Transverse colon (tissue), 4 donors: ENCODE measurements at places on chromosomes 3 and 15. TPM values are rescaled to one million over a fixed set of nuclear protein-coding genes. Genes with fewer than 3 reads are reported as not detected.

- peaks cover 1% of the 10 kb centered on the region for H3K36me3 ChIP-seq
- H3K27ac ChIP-seq: peak overlapping the region; percentile 54
Measured at GRCh38 chr3:124995460-124995994, 60.3 kb downstream of the HEG1 start.

- H3K27me3 ChIP-seq: no peaks in the 10 kb centered on the region
- no peaks in the 10 kb centered on the region for H3K36me3 ChIP-seq
- H3K27ac ChIP-seq: no peak overlapping the region
- H3K4me3 ChIP-seq: no peak overlapping the region
Measured at GRCh38 chr15:85406916-85407315, 26.5 kb downstream of the AKAP13 start.

WDR48 gene
- 38.6 TPM for total RNA-seq

DNA sequence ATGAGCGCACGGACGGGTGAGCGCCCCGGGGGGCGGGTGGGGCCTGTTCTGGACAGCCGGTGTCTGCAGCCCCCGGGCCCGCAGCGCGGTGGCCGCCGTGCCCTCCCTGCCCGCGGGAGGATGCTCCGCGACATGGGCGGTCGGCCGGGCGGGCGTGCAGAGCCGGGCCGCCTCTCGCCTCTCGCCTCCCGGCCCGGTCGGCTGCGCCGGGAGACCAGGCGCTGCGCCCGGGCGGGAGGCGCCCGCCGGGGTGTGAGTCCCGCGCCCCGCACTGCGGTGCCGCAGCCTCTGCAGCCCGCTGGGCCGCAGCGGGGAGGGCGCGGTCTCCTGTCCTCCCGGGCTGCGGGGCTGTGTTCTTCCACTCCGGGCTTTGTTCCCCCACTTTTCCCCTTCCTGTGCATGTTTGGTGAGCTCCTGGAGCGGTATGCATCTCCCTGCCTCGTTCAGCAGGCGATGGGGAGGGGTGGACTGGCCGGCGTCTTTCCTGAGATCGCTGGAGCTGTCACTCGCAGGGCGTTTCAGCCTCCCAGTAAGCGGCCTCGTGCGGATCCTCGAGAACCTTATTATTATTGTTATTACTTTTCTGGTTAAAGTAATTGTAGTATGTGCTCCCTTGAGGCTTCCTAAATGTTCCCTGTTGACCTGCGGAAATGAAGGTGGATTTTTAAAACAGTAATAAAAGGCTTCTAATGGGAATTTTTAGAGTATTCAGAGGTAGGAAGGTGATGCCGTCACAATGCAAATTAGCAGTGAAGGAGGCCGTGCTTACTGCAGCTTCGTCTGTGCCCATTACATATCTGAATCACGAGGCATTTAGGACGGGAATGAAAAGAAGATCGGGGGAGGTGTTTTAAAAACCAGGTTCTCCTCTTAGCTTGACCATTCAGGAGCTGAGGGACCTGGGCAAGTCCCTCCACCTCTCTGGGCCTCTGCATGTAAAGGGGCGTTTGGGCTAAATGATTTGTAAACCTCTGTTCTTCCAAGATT, 593 bp downstream of the TMOD2 start:
- H3K27me3 ChIP-seq: peaks cover 9% of the 10 kb centered on the region
- peak overlapping the region; percentile 77 for H3K4me3 ChIP-seq
- H3K27ac ChIP-seq: peak overlapping the region; percentile 83
- H3K4me1 ChIP-seq: no peaks in the 10 kb centered on the region
- H3K36me3 ChIP-seq: no peaks in the 10 kb centered on the region

ITIH3 gene
- total RNA-seq: not detected

NOX5 gene
- 0.27 TPM for total RNA-seq

GRCh38 chr15:27330326-27330725, 359.3 kb downstream of the GABRG3 start:
- DNase-seq: no peak
- no peaks in the 10 kb centered on the region for H3K4me1 ChIP-seq
- H3K27ac ChIP-seq: no peak overlapping the region
- H3K27me3 ChIP-seq: no peaks in the 10 kb centered on the region
- H3K36me3 ChIP-seq: no peaks in the 10 kb centered on the region

PARP15 gene
- total RNA-seq: 7.1 TPM

DNA sequence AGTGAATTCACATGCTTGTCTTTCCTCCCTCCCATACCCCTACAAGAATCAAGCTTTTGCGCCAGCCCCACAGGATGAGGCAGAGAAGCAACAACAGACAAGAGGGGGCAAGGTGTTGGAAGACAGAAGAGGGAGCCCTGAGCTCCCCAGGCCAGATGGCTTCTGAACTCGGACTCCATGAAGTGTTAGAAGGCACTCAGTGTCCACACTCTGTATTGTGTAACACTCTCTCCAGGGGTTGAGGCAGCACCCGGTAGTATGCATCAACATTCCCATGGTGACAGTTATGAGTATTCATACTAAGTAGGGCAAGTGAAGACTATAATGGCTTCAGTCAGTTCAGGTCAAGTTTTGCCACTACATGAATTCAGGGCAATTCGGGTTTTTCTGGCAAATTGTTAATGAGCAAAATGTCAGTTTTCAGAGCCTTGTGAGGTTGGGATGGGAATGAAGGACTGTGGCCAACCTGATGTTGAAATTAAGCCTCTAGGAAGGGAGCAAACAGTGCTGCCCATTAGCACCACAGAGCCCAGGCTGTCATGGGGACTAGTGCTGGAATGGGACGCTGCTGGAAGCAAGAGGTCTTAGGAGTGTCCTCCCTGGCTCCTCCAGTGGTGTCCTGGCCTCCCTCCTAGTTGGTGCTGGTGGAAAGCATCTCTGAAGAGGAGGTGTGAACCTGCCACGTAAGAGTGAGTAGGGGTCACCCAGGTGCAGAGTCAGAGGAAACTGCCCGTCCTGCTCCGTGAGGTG, 79.4 kb downstream of the KLF15 start:
- H3K4me1 ChIP-seq: no peaks in the 10 kb centered on the region
- no peak for DNase-seq
- no peak overlapping the region for H3K4me3 ChIP-seq
- peaks cover 7% of the 10 kb centered on the region for H3K27me3 ChIP-seq

GRCh38 chr3:144272680-144273079, 301.1 kb downstream of the DIPK2A start:
- H3K4me1 ChIP-seq: no peaks in the 10 kb centered on the region
- H3K36me3 ChIP-seq: no peaks in the 10 kb centered on the region
- no peak overlapping the region for H3K4me3 ChIP-seq
- no peak for DNase-seq
- H3K27ac ChIP-seq: no peak overlapping the region

DNA sequence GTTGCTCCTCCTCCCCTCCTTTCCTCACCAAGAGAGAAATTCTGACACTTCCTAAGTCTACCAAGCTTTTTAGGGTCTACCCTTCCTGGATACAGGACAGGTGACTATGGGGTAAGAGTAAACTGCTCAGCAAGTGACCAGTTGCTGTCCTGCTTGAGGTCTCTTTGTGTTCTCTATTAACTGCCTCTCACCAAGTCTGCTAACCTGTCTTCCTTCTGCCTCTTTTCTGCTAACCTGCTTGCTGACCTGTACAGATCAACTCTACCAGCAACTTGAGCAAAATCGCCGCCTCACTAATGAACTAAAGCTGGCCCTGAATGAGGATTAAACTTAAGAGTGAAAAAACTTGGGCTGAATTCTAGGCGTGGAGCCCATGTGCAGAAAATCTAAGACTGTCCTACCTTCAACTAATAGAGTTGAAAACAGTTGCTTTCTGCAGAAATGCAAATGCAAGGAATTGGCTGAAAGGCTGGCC, 27.1 kb downstream of the TPM1 start:
- H3K27me3 ChIP-seq: no peaks in the 10 kb centered on the region
- peaks cover 42% of the 10 kb centered on the region for H3K36me3 ChIP-seq
- H3K27ac ChIP-seq: peak overlapping the region; percentile 96
- DNase-seq: no peak
- H3K4me1 ChIP-seq: peaks cover 5% of the 10 kb centered on the region

KAT2B gene
- 25.7 TPM for total RNA-seq

SLC12A1 gene
- total RNA-seq: not detected

TRIM59 gene
- 8.4 TPM for total RNA-seq

GRCh38 chr15:49962044-49962602, 156.9 kb downstream of the ATP8B4 start:
- no peak overlapping the region for H3K4me3 ChIP-seq
- no peak for DNase-seq
- no peaks in the 10 kb centered on the region for H3K27me3 ChIP-seq
- no peaks in the 10 kb centered on the region for H3K4me1 ChIP-seq
- no peak overlapping the region for H3K27ac ChIP-seq
- no peaks in the 10 kb centered on the region for H3K36me3 ChIP-seq

DNA sequence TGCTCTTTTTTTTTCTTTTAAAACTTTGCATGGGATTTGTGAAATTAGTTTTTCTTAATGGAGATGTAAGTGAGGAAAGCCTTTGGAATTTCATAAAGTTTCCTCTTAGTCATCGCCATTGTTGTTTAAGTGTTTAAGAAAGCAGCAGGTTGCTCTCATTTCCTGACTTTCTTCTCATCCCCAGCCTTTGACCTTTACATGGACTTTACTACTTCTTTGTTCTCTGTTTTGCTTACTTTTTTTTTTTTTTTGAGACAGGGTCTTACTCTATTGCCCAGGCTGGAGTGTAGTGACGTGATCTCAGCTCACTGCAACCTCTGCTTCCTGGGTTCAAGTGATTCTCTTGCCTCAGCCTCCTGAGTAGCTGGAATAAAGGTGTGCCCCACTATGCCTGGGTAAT, 38.6 kb downstream of the FBXL2 start:
- H3K4me1 ChIP-seq: no peaks in the 10 kb centered on the region
- H3K27ac ChIP-seq: no peak overlapping the region
- no peak overlapping the region for H3K4me3 ChIP-seq
- H3K36me3 ChIP-seq: no peaks in the 10 kb centered on the region
- H3K27me3 ChIP-seq: no peaks in the 10 kb centered on the region

DNA sequence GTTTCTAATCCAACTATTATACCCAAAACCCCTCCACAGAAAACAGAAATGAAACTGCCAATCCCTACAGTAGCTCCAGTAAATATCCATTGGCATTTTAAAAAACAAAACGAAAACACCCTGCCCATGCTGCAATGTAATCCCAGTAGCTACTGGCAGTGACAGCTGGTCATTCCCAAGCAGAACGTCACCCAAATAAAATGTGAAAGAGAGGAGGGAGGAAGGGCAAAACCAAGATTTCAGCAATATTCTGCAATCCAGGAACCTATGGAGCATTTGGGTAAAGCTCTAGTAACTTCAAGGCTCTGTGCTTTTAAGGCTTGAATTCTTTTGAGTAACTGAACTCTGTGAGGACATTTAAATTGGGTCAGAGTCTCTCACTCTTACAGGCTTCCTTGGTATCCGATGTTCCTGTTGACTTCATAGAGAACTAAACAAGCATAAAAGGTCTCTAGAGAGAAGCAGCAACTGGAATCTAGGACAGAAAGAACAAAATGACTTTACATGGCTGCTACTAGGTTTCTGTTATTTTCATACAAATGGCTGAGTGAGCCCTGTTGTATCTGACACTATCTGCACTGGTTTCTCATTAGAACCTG, 136.2 kb downstream of the TNIK start:
- peak overlapping the region; percentile 59 for H3K27ac ChIP-seq
- H3K4me3 ChIP-seq: no peak overlapping the region
- no peak for DNase-seq
- peaks cover 6% of the 10 kb centered on the region for H3K4me1 ChIP-seq
- no peaks in the 10 kb centered on the region for H3K36me3 ChIP-seq

TRIP4 gene
- 24.7 TPM for total RNA-seq

DNA sequence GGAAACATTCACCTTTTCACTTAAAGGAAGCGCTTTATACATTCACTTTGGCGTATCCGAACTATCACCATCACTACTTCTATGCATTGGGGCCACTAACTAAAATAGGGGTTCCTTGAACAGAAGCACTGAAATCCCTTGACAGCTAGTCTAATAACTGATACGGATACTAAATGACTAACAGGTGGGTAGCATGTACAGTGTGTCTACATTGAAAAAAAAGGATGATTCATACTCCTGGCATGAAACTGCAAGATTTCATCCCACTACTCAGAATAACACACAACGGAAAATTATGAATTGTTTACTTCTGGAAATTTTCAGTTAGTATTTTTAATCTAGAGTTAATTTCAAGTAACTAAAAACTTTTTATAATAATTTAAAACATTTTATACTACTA, 96.7 kb downstream of the SMARCC1 start:
- H3K4me3 ChIP-seq: no peak overlapping the region
- H3K27me3 ChIP-seq: no peaks in the 10 kb centered on the region
- H3K27ac ChIP-seq: no peak overlapping the region
- DNase-seq: no peak

- no peaks in the 10 kb centered on the region for H3K4me1 ChIP-seq
- peak; percentile 45 for DNase-seq
- no peaks in the 10 kb centered on the region for H3K36me3 ChIP-seq
- no peak overlapping the region for H3K4me3 ChIP-seq
Measured at GRCh38 chr3:46484911-46485778, 12.6 kb upstream of the RTP3 start.

HDAC11 gene
- total RNA-seq: 44.0 TPM
